ENCODE measurements at places on chromosomes 1 and 21.

- no peak for DNase-seq
Observed at GRCh38 chr1:220732621-220733020, 15.5 kb upstream of the MTARC2 start.

DNA sequence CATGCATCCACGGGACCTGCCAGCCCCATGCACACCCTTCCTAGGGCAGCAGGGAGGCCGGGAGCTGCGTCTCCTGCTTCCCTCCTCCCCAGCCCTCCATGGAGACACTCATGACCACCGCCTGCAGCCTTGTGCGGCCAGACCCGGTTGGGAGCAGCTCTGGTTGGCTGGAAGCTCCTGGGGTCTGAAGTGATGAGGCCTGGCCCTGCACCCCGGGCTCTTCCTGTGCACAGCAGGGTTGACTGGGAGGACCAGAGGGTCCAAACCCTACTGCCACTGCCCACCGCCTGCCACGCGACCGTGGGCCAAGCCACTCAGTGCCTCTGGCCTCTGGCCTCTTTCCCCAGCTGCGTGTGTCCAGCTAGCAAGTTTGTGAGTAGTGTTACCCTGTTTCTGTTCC lies 111.1 kb upstream of the COL6A1 start:
- no peak for DNase-seq

DNA sequence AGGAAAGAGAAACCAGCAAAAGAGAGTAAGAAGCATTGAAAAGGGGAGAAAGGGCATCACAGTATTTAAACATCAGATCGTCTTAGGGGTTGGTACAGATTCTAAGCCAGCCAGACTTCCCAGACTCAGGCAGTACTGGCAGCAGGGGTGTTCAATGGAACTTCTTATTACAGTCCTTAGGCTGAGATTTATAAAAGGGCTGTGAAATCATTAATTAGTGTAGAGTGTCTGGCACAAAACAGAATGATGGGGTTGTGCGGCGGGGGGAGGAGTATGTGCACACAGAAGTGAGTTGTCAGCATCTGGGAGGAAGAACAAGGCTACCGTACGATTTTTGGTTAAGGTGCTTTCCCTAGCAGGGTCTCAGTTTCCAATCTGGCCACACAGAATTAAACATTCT lies 38.2 kb downstream of the ARHGEF11 start:
- DNase-seq, result no peak

DNA sequence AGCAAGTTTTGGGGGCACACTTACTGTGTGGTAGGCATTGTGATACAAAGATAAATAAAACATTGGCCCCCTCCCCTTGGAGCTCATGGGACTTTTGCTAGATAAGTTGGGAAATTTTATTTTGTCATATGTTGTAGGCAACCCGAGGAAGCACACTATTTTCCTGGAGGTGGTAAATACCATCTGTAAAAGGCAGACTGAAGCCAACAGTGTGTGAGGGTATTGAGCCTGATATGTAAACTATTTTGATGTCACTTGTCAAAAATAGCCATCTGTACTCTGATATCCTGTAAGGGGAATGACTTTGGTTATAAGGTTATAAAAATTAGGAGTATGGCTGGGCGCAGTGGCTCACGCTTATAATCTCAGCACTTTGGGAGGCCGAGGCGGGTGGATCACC lies 30.6 kb downstream of the VANGL2 start:
- no peak for DNase-seq

DNA sequence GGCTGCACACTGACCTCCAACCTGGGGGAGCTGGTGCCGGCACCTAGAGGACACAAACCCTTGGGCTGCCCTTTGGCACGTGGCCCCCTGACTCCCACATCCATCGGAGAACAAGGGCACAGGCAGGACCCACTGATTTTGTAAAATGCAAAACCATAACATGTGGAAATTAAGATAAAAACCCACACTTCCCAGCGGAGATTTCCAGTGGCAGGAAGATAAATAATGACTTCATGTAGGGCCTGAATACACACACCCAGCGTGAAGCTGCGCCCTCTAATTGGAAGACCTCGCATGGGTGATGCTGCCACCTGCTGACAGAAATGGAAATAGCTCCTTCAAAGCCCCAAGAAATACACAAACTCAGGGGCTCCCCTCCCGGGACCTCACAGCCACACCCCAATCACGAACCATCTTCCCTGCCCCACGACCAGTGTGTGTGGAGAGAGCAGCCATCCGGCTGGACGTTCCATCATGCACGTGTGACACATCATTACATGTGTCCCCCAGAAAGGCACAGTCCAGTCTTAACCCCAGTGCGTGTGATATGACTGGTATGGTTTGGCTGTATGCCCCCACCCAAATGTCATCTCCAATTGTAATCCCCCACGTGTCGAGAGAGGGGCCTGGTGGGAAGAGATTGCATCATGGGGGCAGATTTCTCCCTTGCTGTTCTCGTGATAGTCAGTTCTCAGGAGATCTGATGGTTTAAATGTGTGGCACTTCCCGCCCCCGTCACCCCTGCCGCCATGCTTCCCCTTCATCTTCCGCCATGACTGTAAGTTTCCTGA lies 5.7 kb upstream of the TPRG1L start:
- peak; percentile 88 for DNase-seq

DNA sequence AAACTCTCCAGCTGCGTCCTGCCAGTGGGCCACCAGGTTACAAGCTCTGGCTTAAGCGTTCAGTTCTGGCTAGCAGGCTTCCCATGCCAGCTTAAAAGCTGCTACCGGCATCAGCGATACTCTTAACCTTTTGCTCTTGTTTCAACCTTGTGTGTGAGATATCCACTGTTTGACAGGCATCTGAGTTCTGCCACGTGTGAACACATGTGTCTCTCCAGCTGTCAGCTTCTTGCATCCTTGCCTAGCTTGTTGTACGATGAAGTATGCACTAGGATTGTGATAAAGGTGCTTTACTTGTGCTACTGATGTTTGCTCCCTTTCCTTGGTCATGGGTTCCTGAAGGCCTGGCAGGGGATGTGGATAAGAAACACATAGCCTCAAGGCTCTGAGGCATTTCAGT lies 201.6 kb downstream of the PRDM2 start:
- no peak for DNase-seq

DNA sequence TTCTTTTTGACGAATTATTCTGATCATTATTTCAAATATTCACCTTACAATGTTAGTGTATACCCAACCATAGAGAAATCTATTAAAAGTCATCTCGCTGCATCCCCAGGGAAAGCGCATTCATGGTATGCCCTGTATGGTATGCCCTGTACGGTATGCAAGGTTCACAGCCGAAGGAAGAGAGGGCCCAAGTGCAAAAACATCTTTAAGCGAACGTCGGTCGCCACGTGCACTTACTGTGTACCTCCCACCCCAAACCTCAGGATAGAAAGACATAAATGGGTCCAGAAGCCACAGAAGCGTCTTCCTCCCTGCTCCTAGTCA lies 14.4 kb downstream of the HLX start:
- no peak for DNase-seq

- no peak for DNase-seq
Observed at GRCh38 chr1:207455183-207455754, 1.1 kb downstream of the CR2 start.

- DNase-seq, result no peak
Observed at GRCh38 chr1:98688110-98688739, 26.7 kb downstream of the SNX7 start.

DNA sequence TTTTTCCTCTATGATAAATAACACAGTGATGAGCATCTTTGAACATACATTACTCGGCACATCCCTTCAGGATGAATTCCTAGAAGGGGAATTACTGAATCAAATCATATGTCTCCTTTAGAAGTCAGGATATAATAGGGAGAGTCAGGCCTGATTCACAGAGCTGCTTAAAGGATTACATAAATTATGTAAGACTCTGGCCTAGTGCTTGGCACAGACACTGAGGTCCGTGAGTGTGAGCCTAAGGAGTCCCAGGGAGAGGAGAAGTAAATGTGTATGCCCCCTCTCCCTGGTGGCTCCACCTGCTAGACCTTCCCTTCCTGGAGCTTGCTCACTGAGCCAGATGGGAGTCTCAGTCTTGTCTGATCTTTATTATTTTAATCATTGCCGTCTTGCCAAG lies 8.6 kb upstream of the FOXE3 start:
- DNase-seq, result no peak

DNA sequence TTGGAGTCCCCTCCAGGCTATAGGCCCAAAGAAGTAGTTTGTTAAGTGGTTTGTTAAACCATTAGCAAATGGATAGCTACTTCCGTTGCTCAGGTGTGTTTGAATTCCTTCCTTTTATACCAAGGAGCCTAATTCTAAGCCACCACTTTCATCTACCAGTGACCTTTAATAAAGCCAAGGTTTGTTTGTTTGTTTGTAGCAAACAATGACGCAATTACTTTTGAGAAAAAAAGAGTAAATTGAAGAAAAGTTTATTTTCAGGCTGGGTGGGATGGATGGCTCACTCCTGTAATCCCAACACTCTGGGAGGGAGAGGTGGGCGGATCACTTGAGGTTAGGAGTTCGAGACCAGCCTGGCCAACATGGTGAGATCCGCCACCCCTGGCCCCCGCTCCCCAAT lies 30.8 kb upstream of the RD3 start:
- DNase-seq, result no peak

GRCh38 chr21:37484535-37485474 lies 118.2 kb downstream of the DYRK1A start:
- no peak for DNase-seq

DNA sequence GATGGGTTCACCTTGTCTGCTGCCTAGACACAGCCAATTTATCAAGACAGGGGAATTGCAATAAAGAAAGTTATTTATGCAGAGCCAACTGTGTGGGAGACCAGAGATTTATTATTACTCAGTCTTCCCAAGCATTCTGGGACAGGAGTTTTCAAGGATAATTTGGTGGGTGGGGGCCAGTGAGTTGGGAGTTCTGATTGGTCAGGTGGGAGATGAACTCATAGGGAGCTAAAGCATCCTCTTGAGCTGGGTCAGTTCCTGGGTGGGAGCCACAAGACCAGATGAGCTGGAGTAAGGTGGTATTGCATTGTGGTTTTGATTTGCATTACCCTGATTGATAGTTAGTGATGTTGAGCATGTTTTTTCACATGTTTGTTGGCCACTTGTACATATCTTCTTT lies 86.1 kb downstream of the PRKAB2 start:
- no peak for DNase-seq

- DNase-seq, result no peak
Observed at GRCh38 chr1:99673315-99673714, 27.4 kb downstream of the PALMD start.

DNA sequence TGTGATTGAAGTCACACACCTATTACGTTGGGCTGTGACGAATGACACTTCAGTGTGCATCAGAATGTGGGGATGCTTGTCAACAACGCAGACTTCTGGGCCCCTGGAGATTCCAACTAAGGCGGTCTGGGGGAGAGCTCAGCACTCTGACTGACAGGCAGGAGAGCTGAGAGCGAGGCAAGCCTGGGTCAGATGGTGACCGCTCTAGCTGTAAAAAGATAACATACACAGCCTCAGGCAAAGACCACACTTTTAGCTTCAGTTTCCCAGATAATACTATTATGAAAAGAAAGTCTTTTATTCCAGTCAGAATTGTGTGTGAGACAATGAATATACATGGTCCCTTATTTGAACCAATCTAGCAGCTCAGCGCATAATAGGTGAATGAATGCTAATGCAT lies 25.4 kb downstream of the EDARADD start:
- no peak for DNase-seq

- peak; percentile 75 for DNase-seq
Observed at GRCh38 chr1:161198194-161198896, 509 bp downstream of the ADAMTS4 start.

DNA sequence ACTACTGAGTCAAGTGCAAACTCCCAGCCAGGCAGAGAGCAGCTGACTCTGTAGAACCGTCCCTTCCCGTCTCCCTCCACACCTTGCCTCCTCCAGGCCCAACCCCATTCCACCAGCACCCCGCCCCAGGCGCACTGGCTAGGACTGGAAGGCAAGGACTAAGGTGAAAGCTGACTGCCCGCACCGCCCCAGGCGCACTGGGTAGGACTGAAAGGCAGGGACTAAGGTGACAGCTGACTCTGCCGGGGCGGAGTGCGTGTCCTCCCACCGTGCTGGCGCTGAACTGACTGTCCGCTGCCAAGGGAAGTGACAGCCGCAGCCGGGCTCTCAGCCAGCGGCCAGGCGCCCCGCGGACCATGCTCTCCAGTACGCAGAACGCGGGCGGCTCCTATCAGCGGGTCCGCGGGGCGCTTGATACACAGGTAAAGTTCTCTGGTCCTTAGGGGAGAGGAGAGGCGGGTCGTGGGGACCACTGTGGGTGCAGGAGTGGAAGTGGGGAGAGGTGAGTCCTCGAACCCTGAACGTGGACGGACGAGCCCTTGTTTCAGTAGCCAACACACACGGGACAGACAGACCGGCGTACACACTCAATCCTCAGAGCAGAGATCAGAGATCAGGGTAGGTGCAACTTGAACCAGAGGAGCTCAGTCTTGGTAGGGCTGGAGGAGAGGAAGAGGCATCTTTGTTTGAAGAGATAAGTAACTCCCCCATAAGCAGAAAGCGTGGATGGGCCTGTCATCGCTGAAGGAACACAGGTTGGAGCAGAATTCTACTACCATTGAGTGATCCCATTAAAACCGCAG lies 58.0 kb downstream of the RBM11 start:
- DNase-seq, result no peak

- no peak for DNase-seq
Observed at GRCh38 chr1:117710710-117711109, 104.9 kb downstream of the TENT5C start.

GRCh38 chr21:39022466-39022862 lies 160.8 kb downstream of the PSMG1 start:
- no peak for DNase-seq

GRCh38 chr1:12772520-12772919 lies 1.0 kb upstream of the PRAMEF12 start:
- DNase-seq, result no peak

- no peak for DNase-seq
Observed at GRCh38 chr21:44630440-44630839, 3.5 kb downstream of the KRTAP10-9 start.

DNA sequence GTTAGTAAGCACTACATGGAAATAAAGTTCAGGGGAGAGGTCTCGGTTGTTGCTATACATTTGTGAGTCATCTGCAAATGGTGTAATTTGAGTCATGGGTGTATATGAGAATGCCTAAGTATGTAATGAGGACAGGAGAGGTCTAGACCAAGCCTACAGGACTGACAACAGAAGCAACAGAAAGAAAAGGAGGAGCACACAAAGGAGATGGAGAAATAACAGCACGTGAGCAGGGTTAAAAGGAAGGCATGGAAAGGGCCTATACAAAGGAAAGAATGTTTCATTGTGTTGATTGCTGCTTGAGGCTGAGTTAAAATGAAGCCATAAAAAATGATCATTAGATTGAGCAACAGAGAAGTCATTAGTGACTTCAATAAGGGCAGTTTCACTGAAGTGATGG lies 28.0 kb upstream of the PRKAA2 start:
- DNase-seq, result no peak

Measured in umbilical cord (tissue), 2 donors.